ENCODE measurements at places on chromosomes 6 and 20. TPM values are rescaled to one million over a fixed set of nuclear protein-coding genes. Genes with fewer than 3 reads are reported as not detected.

DNA sequence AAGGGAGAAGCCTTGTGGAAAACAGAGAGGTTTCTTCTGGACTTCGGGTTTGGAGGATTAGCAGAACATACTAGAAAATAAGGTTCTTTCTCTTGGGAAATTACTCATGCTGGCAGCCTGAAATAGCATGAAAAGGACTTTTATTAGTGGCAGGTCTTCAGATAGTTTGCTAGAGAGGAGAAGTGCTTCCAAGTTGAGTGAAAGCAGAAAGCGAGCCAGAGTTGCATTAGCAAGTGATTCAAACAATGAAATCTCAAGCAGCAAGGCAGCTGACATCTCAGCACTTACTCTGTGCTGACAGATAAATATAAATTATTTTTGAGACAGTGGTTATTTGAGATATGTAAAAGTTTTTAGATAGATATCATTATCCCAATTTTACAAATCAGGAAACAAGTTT is 91.9 kb downstream of the PLCB4 start:
- DNase-seq: no peak

GRCh38 chr20:2261046-2261485 is 34.7 kb upstream of the TGM3 start:
- no peak for DNase-seq

- DNase-seq: no peak
These were observed at the start of gene NT5E for GRCh38 chr6:85449818-85450759. Gene NT5E (plus strand): TSS chr6:85450083. CDS start chr6:85450140, 57 bp downstream.

- no peak for DNase-seq
These were observed 12.0 kb downstream of the STMN3 start for GRCh38 chr20:63641146-63641791.

DNA sequence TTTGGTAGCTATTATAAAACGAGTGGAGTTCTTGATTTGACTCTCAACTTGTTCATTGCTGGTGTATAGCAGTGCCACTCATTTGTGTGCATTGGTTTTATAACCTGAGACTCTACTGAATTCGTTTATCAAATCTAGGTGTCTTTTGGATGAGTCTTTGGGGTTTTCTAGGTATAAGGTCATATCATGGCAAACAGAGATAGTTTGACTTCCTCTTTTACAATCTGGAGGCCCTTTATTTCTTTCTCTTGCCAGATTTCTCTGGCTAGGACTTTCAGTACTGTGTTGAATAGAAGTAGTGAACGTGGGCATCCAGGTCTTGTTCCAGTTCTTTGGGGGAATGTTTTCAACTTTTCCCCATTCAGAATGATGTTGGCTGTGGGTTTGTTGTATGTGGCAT is 38.8 kb downstream of the SUMO4 start:
- no peak for DNase-seq

GRCh38 chr6:39173270-39173669 is 56.0 kb downstream of the KCNK5 start:
- no peak for DNase-seq

- no peak for DNase-seq
These were observed 737.4 kb downstream of the KIF16B start for GRCh38 chr20:15835811-15836210.

GRCh38 chr20:542777-543368 is 717 bp downstream of the CSNK2A1 start:
- peak; percentile 24 for DNase-seq

GRCh38 chr6:108763931-108764579 is 84.2 kb upstream of the ARMC2 start:
- no peak for DNase-seq

DNA sequence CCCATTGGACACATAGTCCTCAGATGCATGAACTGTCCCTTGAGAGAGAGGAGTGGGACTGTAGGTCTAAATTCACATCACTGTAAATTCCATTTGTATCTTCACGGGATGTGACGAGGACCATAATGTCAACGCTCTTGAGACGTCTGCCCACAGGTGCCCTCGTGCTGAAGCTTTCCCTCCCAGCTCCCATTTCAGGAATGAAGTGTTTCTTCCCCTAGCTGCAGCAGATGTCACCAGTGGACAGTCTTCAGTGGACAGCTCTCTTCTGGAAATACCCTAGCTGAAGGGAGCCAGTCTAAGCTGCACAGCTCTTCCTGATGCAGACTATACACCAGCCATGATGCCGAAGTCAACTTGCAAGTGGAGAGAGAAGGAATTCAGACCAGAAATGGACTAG is 217.4 kb upstream of the ECI2 start:
- no peak for DNase-seq

The CST4 gene
- not detected for polyA plus RNA-seq

The SYCP2L gene
- polyA plus RNA-seq: 7.9 TPM

The PPP1R16B gene
- polyA plus RNA-seq: 7.2 TPM

The EFCAB8 gene
- 0.21 TPM for polyA plus RNA-seq
